Stomach (tissue), 19 donors: ENCODE measurements at places on chromosomes 16 and 17.

DNA sequence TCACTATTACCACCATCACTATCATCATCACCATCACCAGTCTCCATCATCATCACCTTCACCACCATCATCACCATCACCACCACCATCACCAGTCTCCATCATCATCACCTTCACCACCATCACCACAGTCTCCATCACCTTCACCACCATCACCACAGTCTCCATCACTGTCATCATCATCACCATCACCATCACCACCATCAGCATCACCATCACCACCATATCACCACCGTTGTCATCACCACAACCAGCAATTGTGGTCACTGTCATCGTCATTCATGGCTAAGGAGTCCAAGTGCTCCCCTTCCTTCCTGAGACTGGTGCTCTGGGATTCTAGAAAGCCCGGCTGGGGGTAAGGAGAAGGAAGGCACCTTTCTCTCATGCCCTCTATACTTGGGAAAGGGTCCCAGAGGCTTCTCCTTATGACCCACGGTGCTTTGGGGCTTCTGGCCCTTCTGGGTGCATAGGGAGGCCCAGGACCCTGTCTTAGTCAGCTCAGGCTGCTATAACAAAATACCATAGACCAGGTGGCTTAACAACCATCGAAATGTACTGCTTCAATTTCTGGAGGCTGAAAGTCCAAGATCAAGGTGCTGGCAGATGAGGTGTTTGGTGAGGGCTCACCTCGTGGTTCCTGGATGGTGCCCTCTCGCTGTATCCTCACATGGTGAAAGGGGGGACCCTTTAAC is 93.4 kb upstream of the GSE1 start:
- H3K27me3 ChIP-seq: no peaks in the 10 kb centered on the region
- H3K4me1 ChIP-seq: peaks cover 57% of the 10 kb centered on the region
- H3K4me3 ChIP-seq: no peak overlapping the region
- H3K36me3 ChIP-seq: no peaks in the 10 kb centered on the region

DNA sequence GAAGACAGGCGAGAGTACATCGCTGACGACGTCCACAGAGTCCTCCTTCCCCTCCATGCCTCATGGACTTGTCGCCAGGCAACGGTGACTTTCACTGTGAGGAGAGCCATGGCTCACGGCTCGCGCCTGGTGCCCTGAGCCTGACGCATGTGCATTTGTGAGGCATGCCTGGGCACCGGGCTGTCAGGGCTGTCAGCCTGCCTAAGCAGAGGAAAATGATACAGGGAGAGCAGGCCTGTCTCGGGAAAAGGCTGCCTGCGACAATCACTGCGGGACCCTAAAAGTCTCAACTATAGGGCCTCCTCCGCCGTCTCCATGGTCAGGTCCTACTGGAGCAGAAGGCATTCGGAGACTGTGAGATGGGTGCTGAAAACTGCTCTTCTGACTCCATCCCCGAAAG is 135.5 kb upstream of the WSB1 start:
- no peak overlapping the region for H3K4me3 ChIP-seq
- no peak for DNase-seq
- no peaks in the 10 kb centered on the region for H3K27me3 ChIP-seq
- H3K4me1 ChIP-seq: no peaks in the 10 kb centered on the region

GRCh38 chr17:6772016-6772415 is 4.0 kb upstream of the FBXO39 start:
- H3K27ac ChIP-seq: no peak overlapping the region
- H3K4me3 ChIP-seq: no peak overlapping the region

DNA sequence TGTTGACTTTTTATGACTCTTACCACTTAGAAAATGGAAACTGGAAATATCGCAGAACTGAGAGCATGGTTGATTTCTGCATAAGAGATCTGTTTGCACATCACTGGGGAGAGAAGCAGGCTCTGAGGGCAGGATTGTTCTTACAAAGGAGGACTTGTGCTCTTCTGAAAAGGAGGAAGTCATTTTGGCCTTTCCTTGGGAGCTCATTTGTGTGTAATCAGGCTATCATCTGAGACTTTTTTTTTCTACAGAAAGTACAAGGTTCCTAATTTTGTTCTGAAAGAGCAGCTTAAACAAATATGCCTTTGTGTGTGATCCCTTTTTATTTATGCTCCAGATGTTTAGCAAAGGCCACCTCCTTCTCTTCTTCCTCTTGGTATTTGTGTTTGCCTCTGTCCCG is 145.7 kb upstream of the CACNG5 start:
- no peaks in the 10 kb centered on the region for H3K27me3 ChIP-seq
- H3K4me3 ChIP-seq: no peak overlapping the region
- peaks cover 18% of the 10 kb centered on the region for H3K4me1 ChIP-seq
- peak; percentile 47 for DNase-seq

GRCh38 chr17:4307179-4307930 is 43.6 kb upstream of the ANKFY1 start:
- no peak overlapping the region for H3K27ac ChIP-seq
- no peaks in the 10 kb centered on the region for H3K36me3 ChIP-seq
- peaks cover 49% of the 10 kb centered on the region for H3K4me1 ChIP-seq
- no peaks in the 10 kb centered on the region for H3K27me3 ChIP-seq

GRCh38 chr17:29045734-29046472 is 3.0 kb downstream of the PIPOX start:
- H3K4me1 ChIP-seq: peaks cover 12% of the 10 kb centered on the region
- no peaks in the 10 kb centered on the region for H3K27me3 ChIP-seq
- H3K27ac ChIP-seq: no peak overlapping the region
- no peak for DNase-seq

DNA sequence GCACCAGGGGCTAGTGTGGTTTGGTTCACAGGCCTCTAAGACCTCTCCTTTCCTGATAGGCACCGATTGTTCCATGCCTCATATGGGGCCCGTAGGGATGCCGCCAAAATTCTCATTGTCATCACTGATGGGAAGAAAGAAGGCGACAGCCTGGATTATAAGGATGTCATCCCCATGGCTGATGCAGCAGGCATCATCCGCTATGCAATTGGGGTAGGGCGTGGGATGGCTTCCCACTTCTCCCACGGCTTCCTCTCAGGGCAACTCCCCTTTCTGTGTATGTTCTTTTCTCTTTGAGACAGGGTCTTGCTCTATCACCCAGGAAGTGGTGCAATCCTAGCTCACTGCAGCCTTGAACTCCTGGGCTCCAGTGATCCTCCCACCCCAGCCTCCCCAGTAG is 5.3 kb downstream of the ITGAX start:
- H3K4me1 ChIP-seq: no peaks in the 10 kb centered on the region
- H3K4me3 ChIP-seq: no peak overlapping the region
- H3K27me3 ChIP-seq: no peaks in the 10 kb centered on the region

- DNase-seq: no peak
- no peaks in the 10 kb centered on the region for H3K4me1 ChIP-seq
- H3K4me3 ChIP-seq: no peak overlapping the region
- no peak overlapping the region for H3K27ac ChIP-seq
Observed at GRCh38 chr17:65977041-65977440, 214.9 kb downstream of the CEP112 start.

- H3K36me3 ChIP-seq: no peaks in the 10 kb centered on the region
- peaks cover 4% of the 10 kb centered on the region for H3K4me1 ChIP-seq
- no peaks in the 10 kb centered on the region for H3K27me3 ChIP-seq
- no peak overlapping the region for H3K4me3 ChIP-seq
Observed at GRCh38 chr17:19022747-19023146, 18.2 kb upstream of the FAM83G start.

GRCh38 chr16:29653471-29653870 is 9.6 kb upstream of the SPN start:
- H3K4me3 ChIP-seq: no peak overlapping the region
- H3K4me1 ChIP-seq: no peaks in the 10 kb centered on the region
- no peaks in the 10 kb centered on the region for H3K36me3 ChIP-seq
- DNase-seq: no peak

- no peak overlapping the region for H3K27ac ChIP-seq
- H3K36me3 ChIP-seq: peaks cover 56% of the 10 kb centered on the region
- DNase-seq: peak; percentile 89
- peak overlapping the region; percentile 2 for H3K4me3 ChIP-seq
- no peaks in the 10 kb centered on the region for H3K27me3 ChIP-seq
Observed at GRCh38 chr16:69796285-69797118, 34.4 kb downstream of the WWP2 start.

- H3K27ac ChIP-seq: no peak overlapping the region
- peaks cover 41% of the 10 kb centered on the region for H3K36me3 ChIP-seq
- no peak overlapping the region for H3K4me3 ChIP-seq
- DNase-seq: no peak
- no peaks in the 10 kb centered on the region for H3K27me3 ChIP-seq
- H3K4me1 ChIP-seq: peaks cover 15% of the 10 kb centered on the region
Observed at GRCh38 chr16:84583995-84584394, 33.9 kb downstream of the COTL1 start.

- peak; percentile 86 for DNase-seq
- H3K27ac ChIP-seq: peak overlapping the region; percentile 100
- no peaks in the 10 kb centered on the region for H3K27me3 ChIP-seq
- H3K4me1 ChIP-seq: peaks cover 84% of the 10 kb centered on the region
- H3K36me3 ChIP-seq: no peaks in the 10 kb centered on the region
Observed at GRCh38 chr17:59845595-59846393, 46.9 kb downstream of the TUBD1 start.

GRCh38 chr17:2621241-2621640 is 27.8 kb downstream of the PAFAH1B1 start:
- no peak for DNase-seq
- H3K27ac ChIP-seq: no peak overlapping the region
- peaks cover 7% of the 10 kb centered on the region for H3K36me3 ChIP-seq
- H3K27me3 ChIP-seq: no peaks in the 10 kb centered on the region
- H3K4me1 ChIP-seq: peaks cover 96% of the 10 kb centered on the region

GRCh38 chr17:72514891-72515290 is 394.1 kb downstream of the SOX9 start:
- no peaks in the 10 kb centered on the region for H3K36me3 ChIP-seq
- H3K4me1 ChIP-seq: peaks cover 87% of the 10 kb centered on the region
- DNase-seq: peak; percentile 82

- H3K36me3 ChIP-seq: no peaks in the 10 kb centered on the region
- no peaks in the 10 kb centered on the region for H3K27me3 ChIP-seq
- no peak overlapping the region for H3K4me3 ChIP-seq
- no peak for DNase-seq
- H3K27ac ChIP-seq: no peak overlapping the region
- no peaks in the 10 kb centered on the region for H3K4me1 ChIP-seq
Observed at GRCh38 chr17:1168533-1169220, 11.1 kb downstream of the ABR start.
